ENCODE measurements at places on chromosomes 2 and 18.

- no peak for DNase-seq
These were observed 80.6 kb downstream of the EML6 start for GRCh38 chr2:54803783-54804751.

- DNase-seq: no peak
These were observed 153.9 kb upstream of the PELI1 start for GRCh38 chr2:64298161-64298560.

DNA sequence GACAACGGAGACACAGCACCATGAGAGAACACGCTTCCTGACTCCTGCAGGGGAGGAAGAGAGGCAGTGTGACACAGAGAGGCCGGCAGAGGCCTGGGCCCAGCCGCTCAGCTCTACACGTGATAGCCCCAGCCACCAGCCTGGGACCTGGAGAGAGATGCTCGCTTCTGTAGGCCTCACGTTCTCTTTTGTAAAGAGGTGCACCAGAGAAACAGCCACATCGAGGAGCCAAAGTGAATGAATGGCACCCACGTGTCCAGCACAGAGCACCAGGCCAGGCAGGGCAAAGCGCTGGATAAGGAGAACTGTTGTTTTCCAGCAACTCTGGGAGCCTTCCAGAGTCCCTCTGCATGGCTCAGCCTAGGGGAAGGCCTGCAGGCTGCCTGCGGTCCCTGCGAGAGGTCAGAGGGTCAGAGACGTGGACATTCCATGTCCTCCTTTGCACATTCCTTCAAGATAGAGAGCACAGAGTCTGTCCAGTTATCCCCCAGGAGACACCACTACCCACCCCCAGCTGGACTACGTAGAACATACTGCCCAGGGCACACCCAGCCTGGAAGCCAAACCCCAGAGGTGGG lies 14.2 kb downstream of the LIMS2 start:
- DNase-seq: no peak

DNA sequence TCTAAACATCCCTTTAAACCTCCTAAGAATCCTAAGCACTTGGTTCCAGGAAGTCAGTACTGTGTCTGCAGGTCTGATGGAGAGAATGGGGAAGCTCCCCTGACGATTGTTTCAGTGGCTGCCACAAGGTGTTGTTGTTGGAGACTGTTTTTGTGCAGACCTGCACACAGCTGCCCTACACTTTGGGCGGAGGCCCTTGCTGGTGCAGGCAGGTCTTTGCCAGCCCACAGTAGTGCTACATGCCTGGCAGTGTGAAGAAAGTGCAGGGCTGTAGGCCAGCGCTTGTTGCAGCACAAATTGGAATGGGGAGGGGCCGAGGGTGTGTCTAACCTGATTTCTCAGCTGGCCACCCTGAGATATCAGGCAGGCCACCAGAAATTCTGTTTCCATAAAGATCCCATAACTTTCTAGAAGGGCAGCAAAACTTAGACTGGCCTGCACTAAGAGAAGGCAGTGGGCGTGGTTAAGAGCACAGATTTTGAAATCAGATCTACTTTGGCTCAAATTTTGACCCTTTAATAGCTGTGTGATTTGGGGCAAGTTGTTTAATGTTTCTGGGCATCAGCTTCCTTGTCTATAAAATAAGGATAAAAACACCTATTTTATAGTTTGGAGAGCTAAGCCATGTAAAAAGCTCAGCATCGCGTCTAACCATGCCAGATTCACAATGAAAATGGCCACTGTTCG lies 83.7 kb upstream of the SLC1A4 start:
- no peak for DNase-seq

DNA sequence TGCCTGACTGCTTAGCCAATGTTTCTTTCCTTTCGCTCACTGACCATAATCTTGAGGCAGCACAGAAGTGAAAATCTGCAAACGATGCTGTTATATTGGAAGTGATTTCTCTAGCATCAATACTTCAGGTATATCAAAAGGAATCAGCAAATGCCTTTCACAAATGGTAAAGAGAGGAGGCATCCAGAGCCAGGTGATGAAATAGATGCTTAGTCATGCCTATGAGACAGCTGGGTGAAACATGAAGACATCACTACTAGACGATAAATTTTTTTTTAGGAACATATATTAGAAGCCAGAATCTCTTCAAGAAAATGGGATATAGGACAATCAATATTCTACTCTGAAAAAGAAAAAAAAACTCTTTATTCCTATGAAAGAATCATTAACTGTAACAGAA lies 249.2 kb upstream of the SLC39A10 start:
- no peak for DNase-seq

DNA sequence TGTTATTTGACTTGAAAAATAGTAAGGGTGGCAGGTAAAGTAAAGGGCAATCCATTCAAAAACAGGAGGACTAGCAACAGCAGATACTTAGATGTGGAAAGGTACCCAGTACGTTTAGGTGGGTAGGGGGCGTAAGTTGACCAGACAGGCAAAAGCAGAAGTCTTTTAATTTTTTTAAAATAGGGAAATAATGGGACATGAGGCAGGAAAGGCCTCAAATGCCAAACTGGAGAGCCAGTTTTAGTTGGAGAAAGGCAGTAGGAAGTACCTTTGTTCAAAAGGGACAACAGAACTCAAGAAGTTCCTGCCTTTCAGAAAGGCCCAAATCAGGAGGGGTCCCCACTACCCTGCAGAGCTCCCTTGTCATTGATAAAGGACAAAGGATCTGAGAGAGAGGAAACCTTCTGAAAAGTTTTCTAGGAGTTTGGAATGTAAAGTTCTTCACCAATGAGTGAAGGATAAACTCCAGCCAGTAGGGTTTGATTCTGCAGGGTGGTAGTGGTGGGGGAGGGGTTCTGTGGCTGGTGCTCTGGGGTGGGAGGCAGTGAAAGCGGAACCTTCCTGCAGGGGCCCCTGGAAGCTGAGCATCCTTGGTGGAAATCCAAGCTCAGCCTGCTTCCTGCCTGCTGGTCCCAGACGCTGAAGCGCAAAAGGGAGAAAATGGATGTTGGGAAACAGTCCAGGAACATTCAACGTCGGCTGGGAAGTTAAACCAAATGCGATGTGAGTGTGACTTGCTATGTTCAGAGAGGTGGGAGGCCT lies 40.1 kb downstream of the TMEM17 start:
- DNase-seq: no peak

- no peak for DNase-seq
These were observed 256.7 kb downstream of the DCDC2C start for GRCh38 chr2:3960106-3960505.

- DNase-seq: no peak
These were observed 207.5 kb upstream of the FOSL2 start for GRCh38 chr2:28185153-28185552.

DNA sequence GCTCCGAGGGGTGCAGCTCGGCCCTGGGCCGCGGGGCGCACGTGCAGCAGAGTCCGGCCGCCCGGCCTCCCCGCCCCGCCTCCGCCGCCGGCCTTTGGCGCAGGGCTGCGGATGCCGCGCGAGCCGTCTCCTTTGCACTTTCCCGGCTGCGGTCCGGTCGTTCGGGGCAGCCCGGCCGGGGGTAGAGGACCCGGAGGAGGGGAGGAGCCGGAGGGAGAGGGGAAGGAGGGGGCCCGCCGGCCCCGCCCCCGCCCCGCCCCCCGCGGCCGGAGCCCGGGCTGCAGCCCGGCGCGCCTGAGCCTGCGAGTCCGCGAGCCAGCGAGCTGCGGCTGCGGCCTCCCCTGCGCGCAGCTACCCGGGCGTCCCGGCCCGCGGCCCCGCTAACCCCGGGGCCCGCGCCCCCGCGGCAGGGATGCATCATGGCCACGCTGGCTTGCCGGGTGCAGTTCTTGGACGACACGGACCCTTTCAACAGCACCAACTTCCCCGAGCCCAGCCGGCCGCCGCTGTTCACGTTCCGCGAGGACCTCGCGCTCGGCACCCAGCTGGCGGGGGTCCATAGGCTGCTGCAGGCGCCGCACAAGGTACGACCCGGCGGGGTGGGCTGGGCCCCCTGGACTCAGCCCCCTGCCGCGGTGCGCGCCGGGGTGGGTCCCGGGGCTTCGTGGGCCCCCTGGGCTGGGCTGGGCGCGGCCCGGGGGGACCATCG lies at the start of gene FHOD3:
TSS of gene FHOD3 (plus strand) at position 297 of the 709 bp plus-strand sequence. CDS start at position 420, 123 bp downstream.
- DNase-seq: no peak

DNA sequence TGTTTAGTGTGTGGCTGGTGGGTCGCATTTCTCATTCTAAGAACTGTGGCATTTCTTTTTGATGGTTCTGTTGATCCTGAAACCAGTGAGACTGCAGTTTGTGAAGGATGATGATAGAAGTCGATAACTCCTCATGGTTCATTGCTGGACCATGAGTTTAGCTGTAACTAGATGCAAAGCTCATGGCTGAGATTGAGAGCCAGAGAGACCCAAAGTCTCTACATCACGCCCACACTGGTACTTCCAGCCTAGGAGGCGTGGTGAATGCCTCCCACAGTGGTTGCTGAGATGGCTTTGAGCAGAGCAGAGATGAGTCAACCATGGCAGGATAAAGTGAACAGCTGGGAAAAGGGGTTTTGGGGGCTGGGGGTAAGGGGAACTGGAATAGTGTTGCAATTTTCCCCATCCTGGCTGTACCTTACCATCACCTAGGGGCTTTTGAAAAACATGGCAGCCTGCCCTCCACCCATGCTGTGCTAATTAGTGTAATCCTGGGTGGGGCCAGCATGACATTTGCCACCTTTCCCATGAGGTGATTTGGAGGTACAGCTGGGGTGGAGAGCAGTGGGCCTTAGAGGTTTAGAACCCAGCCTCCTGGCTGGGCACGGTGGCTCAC lies 24.1 kb downstream of the INPP4A start:
- DNase-seq: no peak

GRCh38 chr2:160473468-160474318 lies 19.9 kb downstream of the RBMS1 start:
- no peak for DNase-seq

GRCh38 chr2:223786236-223786635 lies 51.1 kb downstream of the AP1S3 start:
- DNase-seq: no peak

GRCh38 chr18:31990823-31991222 lies 27.8 kb upstream of the RNF125 start:
- no peak for DNase-seq

GRCh38 chr2:18456026-18456425 lies 104.4 kb downstream of the RDH14 start:
- no peak for DNase-seq

DNA sequence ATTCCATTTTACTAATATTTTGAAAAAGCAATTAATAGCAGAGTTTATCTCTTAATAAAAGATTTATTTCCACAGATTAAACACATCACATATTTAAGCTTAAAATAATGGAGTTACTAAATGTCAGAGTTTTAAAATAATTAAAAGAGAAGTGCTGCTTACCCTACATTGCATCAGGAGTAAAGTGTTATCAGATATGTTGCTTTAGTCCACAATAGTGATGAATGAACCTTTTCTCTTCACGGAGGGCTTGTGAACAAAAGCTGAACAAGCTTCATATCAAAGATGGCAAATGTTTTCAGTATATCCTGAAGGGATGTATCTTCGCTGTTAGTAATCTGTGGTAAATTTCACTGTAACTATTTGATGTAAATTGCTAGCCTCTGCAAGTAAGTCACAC lies 69.4 kb upstream of the TTC27 start:
- DNase-seq: no peak

DNA sequence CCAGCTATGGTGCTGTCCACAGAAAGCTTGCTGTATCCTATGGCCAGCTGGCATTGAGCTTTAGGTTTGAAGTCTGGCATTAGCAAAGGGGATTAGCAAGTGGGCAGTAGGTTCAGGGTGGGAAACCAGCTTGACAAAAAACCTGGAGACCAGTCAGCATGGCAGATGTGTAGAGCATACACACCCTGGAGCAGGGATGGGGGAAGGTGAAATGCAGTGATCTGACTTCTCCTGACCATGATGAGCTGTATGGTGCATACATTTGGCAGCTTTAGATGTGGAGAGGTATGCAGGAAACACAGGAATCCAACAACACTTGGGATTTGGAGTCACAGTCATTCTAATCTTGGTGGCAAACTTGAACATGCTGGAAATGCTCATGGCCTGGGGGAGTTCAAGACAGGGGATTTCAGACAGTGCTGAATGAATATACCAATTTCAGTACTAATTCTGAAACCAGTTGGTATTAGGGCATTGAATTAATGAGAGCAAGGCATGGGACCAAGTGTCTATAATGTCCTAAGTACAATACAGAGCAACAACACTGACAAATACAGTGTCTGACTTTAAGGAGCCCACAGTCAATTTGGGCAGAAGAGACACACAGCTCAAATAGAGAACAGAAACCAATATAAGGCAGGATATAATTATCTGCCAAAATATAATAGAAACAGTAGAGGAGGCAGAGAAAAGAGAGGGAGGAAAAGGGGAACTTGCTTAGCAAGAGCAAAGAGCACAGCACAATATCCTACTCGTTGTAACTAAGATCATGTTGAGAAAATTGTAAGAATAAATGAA lies 11.8 kb downstream of the ARHGAP15 start:
- no peak for DNase-seq

DNA sequence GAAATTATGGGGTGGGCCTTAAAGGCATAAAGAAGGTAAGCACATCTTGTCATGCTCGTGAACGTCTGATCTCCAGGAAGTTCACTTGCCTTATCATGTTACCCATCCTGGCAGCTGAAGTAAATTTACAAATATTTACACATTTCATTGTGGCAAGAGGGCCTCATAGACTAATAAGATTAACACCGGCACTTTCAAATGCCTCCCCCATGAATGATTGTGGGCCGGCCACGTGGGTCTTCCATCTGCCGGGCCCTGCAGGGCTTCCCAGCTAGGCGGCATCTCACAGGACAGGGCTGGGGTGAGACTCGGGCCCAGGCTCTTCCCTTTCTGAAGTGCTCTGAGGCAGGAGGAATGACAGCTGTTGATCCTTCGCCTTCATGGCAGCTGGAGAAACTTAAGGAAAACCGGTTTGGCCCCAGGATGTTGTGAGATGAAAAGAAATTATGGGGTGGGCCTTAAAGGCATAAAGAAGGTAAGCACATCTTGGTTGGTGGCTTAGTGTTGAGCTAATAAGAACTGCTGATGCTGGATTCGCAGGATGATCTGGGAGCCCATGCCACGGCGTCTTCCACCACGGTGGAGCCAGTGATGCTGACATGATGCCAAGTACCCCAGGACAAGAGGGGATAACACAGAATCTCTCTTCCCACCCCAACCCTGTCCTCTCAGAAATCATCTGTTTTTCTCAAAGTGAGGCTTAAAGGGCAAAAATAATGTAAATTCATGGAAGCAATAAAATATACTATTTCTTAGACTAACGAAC lies 176.3 kb downstream of the SEPTIN10 start:
- DNase-seq: no peak

GRCh38 chr2:206084870-206085741 lies 868 bp downstream of the INO80D start:
- DNase-seq: no peak

GRCh38 chr2:41994233-41994637 lies 53.6 kb upstream of the PKDCC start:
- DNase-seq: peak; percentile 71

Measured in AG09319 (cell line).